CD4-positive, alpha-beta T cell treated with Interleukin-10 for 1 hour (primary cell): ENCODE measurements at places on chromosomes 4 and X.

DNA sequence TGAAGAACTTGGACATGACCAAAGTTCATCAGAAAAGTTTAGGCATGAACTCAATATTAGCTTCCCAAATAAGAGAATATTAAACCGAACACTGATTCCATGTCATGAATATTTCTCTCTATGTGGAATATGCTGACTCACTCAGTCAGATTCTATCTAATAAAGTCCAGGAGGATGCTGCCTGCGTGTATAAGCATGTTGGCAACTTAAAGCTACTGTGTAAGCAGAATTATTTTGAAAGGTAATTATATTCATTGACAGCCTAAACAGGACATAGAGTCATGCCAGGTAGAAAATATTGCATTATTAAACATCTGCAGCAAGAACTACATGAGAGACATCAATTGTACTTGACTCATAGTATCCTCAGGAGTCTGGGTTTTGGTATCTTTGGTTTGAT, 367.9 kb upstream of the SPOCK3 start:
- DNase-seq = no peak

GRCh38 chr4:92186239-92186638, 117.5 kb upstream of the GRID2 start:
- DNase-seq = no peak

GRCh38 chr4:127708985-127709384, 21.2 kb upstream of the SLC25A31 start:
- no peak for DNase-seq

GRCh38 chr4:141524116-141524515, 112.3 kb upstream of the IL15 start:
- DNase-seq = no peak

- no peak for DNase-seq
Observed at GRCh38 chrX:110192516-110192915, 125.4 kb downstream of the AMMECR1 start.

DNA sequence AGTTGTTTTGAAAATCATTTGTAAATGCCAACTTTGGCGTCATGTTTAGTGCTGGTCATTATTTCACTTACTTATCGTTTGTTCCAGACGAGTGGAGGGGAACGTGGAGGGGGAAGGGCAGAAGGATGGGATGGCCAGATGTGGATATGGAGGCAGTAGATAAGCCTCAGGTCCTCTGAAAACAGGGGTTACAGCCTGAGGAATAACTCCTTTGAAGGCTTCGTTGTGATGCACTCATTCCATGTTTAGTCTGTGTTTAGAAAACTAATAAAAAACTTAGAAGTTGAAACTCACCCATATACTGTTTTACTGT, 1.1 kb downstream of the MOB1B start:
- no peak for DNase-seq

- DNase-seq = no peak
Observed at GRCh38 chr4:78660559-78660958, 109.0 kb downstream of the ANXA3 start.

DNA sequence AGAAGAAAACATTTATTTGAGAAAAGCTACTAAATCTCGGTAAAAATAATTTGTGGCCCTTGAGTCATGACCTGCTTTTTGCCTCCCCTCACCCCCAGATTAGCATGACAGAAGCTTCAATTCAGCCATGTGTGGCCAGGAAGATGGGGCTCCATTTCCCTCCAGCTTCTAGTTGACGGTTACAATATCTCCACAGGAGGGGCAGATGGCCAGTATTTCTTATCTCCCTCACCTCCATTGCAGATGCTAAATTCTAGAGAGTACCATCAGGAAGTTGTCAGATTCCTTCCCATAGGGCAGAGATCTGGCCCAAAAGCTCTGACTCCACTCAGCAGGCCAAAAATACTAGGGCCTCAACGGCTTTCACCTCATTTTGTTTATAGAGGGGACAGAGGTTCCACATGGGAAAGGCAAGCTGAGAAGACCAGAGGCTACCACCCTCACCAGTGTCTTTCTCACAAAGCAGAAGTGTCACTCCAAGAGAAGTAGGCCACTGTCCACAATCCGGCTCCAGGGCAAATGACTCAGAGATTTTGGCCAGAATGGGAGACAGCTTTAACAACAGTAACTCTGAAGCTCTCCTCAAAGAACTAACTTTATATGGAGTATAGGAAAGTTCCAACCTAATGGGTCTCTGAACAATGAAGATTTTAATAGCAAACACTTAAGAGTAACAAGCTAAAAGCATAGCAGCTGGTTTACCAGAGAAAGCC, 108.3 kb downstream of the TBC1D19 start:
- DNase-seq = no peak

DNA sequence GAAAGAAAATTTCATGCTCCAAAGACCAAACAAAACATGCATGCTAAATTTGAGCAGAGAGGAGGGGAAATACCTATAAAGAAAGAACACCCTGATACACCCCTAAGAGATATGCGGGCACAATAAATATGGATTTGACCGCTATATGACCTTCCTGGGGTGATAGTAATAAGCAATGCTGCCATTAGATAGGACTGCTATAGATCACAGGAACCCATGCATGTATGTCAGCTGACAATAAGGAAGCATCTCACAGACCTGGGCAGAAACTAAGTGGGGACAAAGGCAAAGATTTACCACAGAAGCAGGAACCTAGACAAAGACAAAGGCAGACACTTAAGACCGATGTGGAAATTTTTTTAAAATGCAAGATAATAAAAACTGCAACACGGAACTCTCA, 21.3 kb downstream of the ZNF721 start:
- DNase-seq = no peak
